ENCODE measurements at places on chromosomes 4 and X.

DNA sequence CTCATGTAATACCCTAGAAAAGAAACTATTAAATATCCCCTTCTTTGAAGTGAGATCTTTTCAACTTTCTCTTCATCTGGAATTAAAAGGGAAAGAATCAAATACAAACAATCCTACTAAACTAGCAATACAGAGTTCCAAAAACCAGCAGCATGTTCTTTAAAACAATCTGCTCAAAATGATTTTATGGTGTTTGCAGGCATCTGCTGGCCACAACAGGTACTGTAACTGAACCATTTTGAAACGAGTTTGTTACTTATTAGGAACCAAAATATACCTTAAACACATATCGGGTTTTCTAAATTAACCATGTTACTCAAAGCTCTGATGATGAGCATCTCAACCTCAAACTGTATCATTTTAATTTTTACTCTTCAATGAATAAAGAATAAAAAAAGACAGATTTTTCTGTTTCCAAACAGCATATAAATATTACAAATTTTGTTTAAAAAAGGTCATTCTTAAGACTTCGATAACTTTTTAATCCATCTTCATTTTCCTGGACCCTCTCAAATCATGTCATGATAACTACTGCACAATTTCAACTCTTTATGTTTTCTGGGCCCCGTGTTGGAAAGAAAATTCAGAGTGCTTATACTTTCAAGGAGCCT, 56.5 kb downstream of the ARAP2 start:
- peak; percentile 20 for DNase-seq

DNA sequence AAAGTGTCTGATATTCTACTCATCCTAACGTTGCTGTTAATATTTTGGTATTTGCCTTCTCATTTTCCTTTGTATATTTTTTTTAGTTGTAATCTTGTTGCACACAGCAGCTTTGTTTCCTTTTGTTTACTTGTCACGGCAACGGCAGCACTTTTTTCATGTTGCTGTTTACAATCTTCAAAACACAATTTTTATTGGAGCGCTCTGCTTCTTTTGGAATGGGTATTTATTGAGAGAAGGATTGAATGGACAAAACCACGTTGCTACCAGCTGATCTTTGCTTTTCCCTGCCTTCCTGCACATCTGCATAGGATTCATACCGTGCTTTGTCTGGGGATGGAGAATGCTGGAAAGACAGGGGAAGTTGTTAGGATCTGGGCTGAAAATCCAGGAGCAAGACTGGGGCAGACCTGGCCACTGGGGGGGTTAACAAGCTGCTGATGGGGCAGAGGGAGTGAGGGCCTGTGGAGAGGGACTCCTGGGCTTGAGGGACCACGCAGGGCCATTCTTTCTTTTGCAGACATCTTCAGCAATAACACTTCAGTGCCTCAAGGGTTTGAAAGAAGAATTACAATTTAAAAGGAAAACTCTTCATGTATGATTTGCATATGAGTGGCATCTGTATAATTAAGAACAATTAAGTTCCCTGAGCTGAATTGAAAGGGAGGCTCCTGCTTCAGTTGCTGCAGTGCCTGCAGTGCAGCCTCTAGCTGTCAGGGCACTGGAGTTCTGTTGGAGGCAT, 69.8 kb downstream of the TMEM131L start:
- DNase-seq, result no peak

- DNase-seq, result no peak
Measured at GRCh38 chrX:13219991-13220764, 99.7 kb downstream of the ATXN3L start.

GRCh38 chr4:46390355-46391058, 579 bp upstream of the GABRA2 start:
- DNase-seq, result no peak

DNA sequence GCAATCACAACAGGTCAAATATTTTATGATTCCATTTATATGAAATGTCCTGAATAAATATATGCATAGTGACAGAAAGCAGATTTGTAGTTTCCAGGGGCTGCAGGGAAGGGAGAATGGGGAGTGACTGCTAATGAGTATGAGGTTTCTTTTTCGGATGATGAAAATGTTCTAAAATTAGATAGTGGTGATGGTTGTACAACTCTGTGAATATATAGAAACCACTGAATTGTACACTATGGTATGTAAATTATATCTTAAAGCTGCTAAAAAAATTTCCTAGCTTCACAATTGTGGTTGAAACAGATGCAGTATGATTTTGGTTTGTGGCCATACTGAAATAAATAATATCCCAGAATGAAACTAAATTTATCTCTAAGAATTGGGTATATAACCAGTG, 12.9 kb upstream of the IL2 start:
- no peak for DNase-seq

GRCh38 chr4:64271601-64272081, 137.6 kb downstream of the TECRL start:
- DNase-seq, result peak; percentile 67

DNA sequence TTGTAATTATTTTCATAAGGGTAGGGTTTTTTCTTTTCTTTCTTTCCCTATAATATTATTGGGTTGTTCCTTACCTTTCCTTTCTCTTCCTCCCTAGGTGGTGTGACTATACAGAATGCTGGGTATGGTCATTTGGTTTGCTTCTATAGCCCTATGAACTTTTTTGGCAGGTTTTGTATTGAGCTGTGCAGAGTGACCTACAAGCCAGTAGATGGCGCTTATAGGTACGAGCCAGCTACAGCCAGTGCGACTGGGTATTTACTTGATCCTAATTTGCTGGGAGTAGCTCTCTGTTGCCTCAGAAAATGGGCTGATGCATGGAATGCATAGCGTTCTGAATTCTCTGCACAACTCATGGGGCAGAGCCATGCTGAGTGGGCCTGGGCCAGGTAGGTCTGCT, 423.3 kb downstream of the MAGEE1 start:
- no peak for DNase-seq

- no peak for DNase-seq
Measured at GRCh38 chr4:112416464-112416863, 99.5 kb downstream of the NEUROG2 start.

- peak; percentile 56 for DNase-seq
Measured at GRCh38 chr4:14168919-14169318, 541.4 kb upstream of the BOD1L1 start.

DNA sequence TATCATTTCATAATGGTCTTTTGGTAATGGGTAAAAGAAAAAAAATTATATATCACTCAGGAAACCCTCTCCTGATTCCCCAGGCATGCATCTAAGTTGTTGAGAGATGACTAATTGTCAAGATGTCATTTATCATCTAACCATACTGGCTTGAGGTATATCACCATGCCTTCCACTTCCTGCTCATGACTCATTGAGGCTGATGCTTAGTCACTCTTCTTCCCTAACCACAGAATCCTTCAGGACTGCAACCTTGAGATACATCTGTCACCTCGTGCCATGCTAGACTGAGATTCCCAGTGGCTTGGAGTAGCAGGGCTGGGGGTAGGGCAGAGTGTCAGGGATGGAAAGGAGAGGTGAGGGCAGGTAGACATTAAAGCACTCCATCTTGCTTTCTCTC, 782.5 kb upstream of the INTU start:
- peak; percentile 38 for DNase-seq

DNA sequence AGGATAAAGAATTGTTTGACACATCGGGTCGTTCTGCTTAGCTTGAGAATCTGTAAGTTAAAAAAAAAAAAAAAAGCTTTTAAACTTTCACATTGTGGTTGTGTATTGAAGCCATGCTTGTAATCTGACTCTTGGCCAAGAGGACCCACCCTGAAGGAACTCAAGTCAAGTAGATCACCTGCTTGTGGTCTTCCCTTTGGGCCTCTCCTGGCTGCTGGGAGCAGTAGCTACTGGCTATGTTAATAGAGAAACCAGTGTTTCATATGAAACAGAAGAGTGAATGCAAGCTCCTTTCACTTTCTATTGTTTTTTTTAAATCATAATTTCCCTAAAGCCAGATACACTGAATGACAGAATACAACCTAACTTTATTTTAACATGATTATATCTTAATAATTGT, 402.4 kb upstream of the NDST4 start:
- no peak for DNase-seq

- DNase-seq, result peak; percentile 19
Measured at GRCh38 chr4:100848841-100849240, 331.0 kb upstream of the EMCN start.

DNA sequence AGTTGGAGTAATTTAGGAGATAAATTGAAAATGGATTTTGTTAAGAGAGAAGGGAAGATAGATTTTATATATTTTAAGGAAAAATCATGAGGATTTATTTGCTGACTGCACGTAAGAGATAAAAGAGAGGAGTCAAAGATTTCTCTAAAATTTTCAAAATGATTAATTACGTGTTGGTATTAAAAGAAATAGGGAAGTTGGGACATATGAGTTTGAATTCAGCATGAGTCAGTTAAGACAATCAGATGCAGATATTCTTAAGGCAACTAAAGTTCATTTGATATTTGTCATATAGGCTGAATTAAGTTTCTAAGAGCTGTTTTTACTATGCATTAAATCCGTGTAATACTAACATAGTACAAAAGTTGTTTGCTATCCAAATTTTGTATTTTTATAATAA, 46.9 kb downstream of the TET2 start:
- DNase-seq, result no peak

GRCh38 chrX:56726605-56727004, 2.4 kb upstream of the NBDY start:
- peak; percentile 24 for DNase-seq

- DNase-seq, result no peak
Measured at GRCh38 chr4:14771504-14772175, 230.6 kb upstream of the CPEB2 start.

- no peak for DNase-seq
Measured at GRCh38 chr4:94575652-94576051, 123.9 kb downstream of the PDLIM5 start.

DNA sequence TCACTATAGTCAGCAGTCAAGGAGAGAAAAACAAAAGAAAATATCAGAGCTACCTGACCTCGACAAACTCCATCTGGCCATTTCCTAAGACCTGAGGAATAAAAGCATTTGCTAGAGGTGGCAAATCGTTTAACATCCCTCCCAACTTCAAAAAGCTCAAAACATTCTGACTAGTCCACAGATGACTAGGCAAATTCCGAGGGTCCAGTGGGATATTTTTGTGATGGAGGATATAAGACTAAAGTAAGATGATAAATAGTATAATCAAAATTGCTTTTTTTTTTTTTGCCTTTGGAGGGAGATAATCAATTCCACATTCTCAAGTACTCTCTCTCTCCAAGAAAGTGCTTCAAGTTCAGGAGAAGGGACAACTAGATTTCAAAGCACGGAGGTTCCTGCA, 119.1 kb upstream of the ETNPPL start:
- no peak for DNase-seq

- DNase-seq, result no peak
Measured at GRCh38 chr4:10897076-10897475, 212.5 kb upstream of the CLNK start.

DNA sequence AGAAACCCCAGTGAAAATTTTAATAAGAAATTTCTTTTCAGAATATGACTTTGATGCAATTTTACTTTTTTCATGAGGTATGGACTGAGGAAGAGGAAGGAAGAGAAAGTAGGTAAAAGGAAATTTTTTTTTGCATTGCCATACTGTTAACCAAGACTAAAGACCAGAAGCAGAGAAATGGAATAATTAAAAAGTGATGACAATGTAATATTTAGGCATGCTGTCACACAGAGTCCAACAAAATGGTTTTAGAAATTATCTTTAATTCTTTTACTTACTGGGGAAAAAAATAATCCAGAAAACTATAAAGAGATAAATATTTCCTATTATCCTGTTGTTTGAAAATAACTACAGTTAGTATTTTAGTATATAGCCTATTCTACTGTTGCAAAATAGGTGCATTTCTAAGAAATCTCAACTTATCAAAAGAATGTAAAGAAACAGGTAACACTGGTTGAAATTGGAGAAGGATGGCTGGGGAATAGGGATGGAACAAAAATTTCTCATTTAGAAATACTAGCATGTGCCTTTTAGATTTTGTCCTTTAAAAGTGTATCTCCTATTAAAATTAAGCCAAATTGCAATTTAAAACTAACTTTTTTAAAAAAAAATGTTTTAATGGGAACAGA, 92.6 kb downstream of the ANXA3 start:
- no peak for DNase-seq

DNA sequence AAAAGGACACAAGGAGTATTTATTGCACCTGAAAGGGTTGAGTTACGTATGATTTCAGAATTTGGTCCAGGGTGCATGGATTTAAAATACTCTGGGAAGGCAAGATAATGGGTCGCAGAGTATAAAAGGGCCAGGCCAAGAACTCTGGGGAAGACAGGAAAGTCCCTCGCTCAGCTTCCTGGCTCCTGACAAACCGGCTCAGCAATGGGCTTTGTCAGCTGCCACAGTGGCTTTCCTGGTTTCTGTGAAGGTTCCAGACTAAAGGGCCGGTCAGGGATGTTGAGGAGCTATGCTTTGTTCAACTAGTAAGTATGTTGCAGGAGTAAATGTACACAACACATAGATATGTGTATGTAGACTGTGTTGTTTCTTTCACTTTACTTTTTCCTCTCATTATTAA, 154.4 kb upstream of the ETNPPL start:
- no peak for DNase-seq

DNA sequence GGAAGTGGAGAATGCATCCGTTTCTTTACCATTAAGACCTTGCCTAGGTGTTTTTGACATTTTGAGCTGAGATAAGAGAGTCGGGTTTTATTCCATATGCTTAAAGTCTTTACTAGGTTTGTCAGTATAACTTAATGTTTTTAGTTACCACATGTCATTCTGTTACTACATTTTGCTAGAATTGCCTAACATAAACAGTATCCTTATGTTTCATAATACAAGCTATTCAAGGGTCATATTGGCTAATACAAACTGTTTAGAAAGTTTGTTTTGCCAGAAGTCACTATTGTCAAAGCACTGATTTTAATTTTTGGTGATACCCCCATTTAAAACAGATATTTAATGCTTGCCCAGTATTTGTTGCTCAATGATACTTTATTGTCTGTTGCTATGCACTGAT, 427.7 kb upstream of the MAGEB2 start:
- no peak for DNase-seq

GRCh38 chrX:119374736-119375135, 24.4 kb upstream of the SLC25A43 start:
- peak; percentile 33 for DNase-seq

- no peak for DNase-seq
Measured at GRCh38 chr4:179977378-179977777, 2265.8 kb upstream of the TENM3 start.

GRCh38 chr4:113106108-113106507, 56.7 kb downstream of the ANK2 start:
- DNase-seq, result peak; percentile 33

- DNase-seq, result no peak
Measured at GRCh38 chr4:166459621-166460020, 586.6 kb downstream of the TLL1 start.

- no peak for DNase-seq
Measured at GRCh38 chr4:140070366-140070765, 83.6 kb downstream of the MAML3 start.

DNA sequence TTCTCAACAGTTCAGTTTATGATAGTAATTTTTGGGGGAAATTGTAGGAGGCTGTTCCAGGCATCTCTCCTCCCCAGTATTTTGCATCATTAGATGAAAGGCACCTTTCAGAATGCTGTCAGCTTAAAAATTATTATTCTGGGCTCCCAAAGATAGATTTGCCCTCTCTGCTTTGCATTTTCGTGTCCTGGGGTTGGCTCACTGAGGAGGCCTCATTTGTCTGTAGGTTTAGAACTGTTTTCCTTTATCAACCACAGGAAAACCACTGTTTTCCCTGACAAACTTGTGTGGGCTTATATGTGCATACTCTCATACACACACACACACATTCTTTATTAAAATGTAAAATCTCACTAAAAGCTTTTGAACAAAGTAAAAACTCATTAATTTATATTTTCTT, 197.2 kb upstream of the VCX3A start:
- DNase-seq, result no peak

Measured in A549 (cell line).